ENCODE measurements at places on chromosomes 2 and 18.

- no peak for DNase-seq
Measured at GRCh38 chr2:5713101-5713500, 20.9 kb downstream of the SOX11 start.

DNA sequence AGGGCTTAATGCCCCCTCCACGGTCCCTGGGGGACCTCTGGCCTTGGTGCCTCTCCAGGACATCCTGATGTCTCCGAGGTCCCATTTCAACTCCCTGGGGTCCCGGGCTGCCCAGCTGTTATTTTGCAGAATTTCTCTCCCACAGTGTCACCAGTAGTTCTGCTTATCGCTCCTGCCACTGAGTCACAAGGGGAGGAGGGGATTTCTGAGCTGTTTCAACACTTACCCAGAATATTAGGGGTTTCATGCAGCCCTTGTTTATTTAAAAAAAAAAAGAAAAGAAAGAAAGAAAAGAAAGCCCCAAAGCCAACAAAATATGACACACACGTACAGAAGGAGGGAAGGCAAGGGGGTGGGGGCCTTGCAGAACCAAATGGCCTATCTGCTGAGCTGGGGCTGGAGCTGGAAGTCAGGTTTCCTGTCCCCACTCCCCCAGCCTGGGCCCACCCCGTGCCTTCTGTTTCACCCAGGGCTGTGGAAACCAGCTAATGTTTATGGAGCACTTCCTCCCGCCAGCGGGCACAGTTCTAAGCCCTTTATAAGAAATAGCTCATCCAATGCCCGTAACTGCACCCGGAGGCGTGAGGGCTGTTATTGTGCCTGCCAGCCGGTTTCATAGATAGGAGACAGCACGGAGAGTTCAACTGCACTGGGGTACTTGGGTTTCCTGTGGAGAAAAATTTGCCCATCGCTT lies 8.4 kb upstream of the ARID5A start:
- no peak for DNase-seq

- DNase-seq, result no peak
Measured at GRCh38 chr2:52404866-52405265, 1362.7 kb upstream of the CHAC2 start.

- DNase-seq, result no peak
Measured at GRCh38 chr2:107740300-107740699, 86.4 kb upstream of the RGPD4 start.

DNA sequence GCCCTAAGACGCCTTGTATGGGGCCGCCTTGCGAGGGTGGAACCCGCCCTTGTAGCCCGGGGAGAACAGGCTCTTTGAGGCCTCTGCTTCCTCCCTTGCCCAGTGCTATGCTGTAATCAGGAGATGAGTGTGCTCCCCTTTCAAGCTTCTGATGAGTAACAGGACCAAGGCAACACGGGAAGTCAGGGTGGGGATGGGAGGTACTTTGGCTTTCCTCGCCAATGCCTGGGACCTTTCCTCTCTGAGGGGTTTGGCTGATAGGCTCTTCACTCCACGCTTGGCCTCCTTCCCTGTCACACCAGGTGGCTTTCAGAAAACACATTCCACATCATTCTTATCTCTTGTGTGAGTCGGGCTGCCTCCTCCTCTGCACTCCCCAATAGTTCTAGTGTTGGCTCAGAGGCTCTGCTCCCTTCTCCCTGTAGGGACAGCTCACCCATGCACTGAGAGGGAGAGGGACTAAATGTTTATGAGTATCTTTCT lies 223.7 kb upstream of the TRIB2 start:
- DNase-seq, result no peak

DNA sequence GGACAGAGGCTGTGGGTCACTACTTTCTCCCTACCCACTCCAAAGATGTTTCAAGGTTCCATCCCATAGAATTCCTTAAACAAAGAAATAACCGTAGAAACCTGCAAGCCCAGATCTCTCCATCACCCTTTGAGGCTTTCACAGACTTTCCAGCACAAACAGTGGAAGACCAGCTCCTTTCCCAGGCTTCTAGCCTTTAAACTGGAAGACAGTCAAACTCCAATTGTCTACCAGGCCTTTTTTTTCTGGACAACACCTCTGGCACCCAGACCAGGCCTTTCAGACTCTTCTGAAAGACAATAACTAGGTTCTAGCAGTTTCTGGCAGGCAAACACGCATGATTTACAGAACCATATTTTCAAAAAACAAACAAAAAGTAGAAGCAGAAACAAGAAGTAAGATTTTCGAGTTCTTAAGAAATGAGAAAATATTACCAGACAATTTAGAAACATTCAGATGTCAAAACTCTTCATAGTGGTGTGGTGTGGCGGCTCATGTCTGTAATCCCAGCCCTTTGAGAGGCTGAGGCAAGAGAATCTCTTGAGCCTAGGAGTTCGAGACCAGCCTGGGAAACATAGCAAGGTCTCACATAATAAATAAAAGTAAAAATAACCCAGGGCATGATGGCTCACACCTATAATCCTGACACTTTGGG lies 106.8 kb upstream of the MSH2 start:
- no peak for DNase-seq

All from NCI-H146 (cell line).